ENCODE measurements at places on chromosomes 2 and 18.

DNA sequence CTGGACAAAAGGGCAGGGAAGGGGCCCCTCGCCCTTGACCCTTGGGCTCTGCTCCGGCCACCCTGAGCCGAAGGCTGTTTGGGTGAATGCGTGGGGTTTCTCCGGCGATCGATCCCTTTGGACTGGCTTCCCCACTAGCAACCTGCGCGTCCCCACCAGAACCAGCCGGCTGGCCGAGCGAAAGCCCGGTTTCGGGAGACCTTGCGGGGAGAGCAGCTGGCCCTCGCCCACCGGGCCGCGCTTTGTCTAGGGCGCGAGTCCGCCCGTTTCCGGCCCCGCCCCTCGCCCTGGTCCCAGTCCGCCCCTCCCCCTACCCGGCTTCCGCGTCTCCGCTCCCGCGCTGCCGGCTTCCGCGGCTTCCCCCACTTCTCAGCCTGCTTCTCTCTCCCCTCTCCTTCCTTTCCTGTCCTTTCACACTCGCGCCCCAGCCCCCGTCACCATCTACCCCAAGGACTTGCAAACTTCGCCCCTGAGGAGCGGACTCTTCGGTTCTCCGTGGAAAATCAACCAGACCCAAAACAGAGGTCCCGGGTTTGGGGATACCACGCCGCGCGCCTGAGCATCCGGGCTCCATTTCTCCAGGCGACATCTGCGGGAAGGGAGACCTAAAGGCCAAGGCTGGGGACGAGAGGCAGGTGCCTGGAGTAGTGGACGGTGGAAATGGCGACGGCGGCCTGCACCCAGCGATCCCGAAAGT lies 48.0 kb upstream of the ATP6V1B1 start:
- DNase-seq = no peak

GRCh38 chr2:75569546-75569945 lies 8.8 kb upstream of the EVA1A start:
- no peak for DNase-seq

- no peak for DNase-seq
These were observed 48.6 kb downstream of the ETAA1 start for GRCh38 chr2:67445652-67446268.

DNA sequence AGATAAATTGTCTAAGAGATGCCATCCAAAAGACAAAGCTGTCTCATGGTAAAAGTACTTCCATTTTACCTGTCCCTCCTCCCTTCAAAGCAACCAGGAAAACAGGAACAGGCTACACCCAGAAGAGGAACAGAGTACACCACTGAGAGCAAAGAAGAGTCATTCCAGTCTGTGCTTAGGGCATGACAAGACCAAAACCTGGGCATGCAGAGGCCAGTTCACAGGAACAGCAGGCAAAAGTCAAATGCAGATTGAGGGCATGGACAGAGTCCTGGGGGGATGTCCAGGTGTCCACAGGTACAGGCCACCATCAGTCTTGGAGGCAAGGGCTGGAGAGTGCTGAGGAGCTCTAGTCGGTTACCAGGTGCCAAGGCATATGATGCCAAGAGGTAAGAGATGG lies 23.7 kb downstream of the PLEK start:
- DNase-seq = no peak

DNA sequence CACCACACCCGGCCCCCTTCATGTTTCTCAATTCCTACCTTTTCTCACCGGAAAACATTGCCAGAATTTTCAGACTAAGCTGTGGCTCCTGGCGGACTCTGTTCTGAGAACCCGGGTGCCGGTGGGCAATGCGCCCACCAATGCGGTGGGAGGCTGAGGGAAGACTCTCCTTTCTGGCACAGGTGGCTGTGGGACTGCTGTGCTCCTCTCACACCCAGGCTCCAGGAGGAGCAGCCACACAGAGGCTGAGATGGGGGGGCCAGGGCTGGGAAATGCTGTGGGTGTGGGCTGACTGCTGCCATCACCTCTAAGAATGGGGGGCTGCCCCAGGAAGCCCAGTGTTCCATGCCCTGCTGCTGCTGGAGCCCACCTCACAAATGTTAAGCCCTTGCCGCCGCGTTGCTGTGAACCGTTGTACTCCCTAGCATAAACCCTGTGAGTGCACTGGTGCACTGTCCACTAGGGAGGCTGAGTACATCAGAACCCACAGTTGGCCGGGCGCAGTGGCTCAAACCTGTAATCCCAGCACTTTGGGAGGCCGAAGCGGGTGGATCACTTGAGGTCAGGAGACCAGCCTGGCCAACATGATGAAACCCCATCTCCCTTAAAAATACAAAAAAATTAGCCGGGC lies 152.6 kb downstream of the LDLRAD4 start:
- no peak for DNase-seq
